NCI-H1417 treated with DMSO at 0.1 percent for 48 hours (cell line): ENCODE measurements at places on chromosomes 12 and 14.

DNA sequence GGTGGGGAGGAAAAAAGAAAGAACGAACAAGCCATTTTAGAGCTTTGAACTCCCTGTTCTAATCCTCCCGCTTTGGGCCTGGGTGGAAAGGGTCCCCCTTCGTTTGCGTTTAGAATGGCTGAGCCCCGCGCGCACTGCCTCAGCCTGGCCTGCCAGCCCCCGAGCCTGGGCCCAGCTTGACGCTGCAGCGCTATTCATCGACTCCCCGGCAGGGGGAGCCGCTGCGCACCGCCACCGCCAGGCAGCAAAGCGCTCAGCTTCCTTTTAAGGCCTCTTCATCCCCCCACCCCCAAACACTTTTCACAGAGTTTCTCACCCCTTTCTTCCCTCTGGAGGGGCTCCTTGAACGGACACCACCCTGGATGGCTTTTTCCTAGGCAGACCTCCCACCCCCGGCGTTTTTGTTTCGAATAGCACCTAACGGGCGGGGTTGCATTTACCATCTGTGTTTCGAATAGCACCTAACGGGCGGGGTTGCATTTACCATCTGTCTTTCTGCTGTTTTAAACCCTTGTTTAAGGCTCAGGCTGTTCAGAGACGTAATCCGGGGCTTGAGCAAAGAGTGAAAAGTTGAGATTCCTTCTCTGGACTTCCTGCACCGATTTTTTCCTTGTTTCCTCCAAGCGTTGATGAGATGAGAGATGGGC lies 56.4 kb upstream of the PIWIL1 start:
- DNase-seq = no peak

- no peak for DNase-seq
These were observed 85.9 kb downstream of the VEZT start for GRCh38 chr12:95303476-95303875.

GRCh38 chr12:92493816-92494215 lies 209.0 kb upstream of the PLEKHG7 start:
- DNase-seq = no peak

GRCh38 chr12:14769969-14770495 lies 33.2 kb downstream of the WBP11 start:
- DNase-seq = peak; percentile 51

DNA sequence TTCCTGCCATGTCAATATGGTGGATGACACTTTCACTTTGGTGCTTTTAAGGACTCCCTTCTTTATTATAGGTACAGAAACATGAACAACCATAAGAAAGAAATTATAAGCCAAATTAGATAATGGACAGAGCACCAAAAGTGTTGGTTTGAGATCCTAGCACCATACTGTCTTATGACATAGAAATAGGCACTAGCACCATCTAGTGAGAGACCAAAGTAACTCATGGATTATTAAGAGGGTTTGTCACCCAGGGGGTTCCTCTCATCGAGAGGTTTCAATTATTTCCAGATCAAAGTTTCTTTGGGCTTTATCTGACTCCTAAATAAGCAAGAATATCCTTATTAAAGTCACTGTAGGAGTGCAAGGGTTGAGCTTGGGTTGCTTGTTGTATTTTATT lies 153.0 kb upstream of the DIO2 start:
- DNase-seq = peak; percentile 7

DNA sequence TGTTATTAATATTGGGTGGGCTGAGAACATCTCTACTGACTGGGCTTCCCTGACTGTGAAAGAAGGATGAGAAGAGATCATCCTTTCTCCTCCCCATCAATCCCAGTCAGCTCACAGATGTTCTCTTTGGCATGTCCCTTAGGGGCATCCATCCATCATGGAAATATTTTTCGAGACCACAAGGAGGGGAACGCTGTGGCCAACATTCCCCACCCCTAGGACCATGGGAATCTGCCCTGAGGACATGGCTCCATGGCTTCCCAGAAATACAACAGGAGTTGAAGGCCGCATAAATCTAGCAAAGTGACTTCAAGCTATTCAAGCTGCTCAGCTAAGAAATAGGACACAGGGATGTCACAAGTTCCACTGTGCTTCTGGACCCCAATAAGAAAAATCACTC lies 456.8 kb downstream of the MED13L start:
- DNase-seq = no peak

- no peak for DNase-seq
These were observed at the start of gene AKT1 for GRCh38 chr14:104794993-104795780. TSS of gene AKT1 (minus strand) at chr14:104795748. CDS start at chr14:104792643, 3,105 bp downstream.

DNA sequence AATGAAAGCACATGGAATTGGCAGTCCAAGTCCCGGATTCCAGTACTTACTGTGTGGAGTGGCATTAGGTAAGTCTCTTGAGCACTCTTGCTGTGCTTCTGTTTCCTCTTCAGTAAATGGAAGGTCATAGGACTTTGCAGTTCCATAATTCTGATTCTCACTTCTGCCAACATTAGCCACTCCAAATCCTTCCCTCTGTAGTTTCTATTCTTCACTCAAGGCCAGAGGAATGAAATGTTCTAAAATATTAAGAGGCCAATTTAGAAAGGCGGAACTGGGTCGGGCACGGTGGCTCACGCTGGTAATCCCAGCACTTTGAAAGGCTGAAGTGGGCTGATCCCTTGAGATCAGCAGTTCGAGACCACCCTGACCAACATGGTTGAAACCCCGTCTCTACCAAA lies 19.8 kb upstream of the SLC5A8 start:
- no peak for DNase-seq

DNA sequence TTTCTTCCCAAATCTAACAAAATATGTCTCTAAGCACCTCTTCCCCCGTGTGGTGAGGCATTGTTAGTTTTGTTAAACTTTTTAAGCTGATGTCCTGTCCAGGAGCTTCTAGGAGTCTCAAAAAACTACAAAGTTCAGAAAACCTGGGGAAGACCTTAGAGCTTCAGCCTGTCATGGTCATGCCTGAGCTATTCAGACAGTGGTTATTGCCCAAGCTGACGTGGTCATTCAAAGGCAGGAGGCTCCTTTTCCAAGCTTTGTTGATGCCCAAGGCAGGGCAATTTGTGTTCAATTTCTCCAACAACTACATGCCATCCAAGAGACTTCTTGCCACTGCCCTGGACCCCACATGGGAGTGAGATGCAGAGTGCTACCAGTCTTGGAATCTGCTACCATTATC lies 5.8 kb upstream of the LYZ start:
- no peak for DNase-seq
